DND-41 (cell line): ENCODE measurements at places on chromosomes 13 and 19.
A peak's percentile ranks its signal among the peaks of the same experiment; 100 is the strongest.

- peaks cover 60% of the 10 kb centered on the region for H3K4me1 ChIP-seq
- peaks cover 10% of the 10 kb centered on the region for H3K36me3 ChIP-seq
- peak; percentile 39 for DNase-seq
- H3K27me3 ChIP-seq = no peaks in the 10 kb centered on the region
- H3K27ac ChIP-seq = peak overlapping the region; percentile 80
- H3K4me3 ChIP-seq = no peak overlapping the region
Observed at GRCh38 chr19:34997071-34997617, 3.0 kb upstream of the GRAMD1A start.

DNA sequence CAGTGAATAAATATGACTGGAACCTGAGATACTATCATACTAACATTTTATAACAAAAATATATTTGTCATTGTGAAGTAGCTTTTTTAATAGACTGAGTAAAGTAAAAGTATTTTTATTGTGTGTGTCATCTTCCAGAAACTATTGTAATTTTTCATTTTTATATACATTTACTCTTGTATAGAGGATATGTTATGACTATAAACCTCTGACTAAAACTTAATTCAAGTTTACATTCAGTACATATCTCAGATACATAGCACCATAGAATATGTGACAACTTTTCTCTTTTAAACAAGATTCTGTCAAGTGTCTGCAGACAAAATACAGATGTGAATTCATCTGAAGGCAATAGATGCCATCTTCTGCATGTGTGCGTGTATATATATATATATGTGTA is 704.3 kb downstream of the SLITRK1 start:
- H3K4me1 ChIP-seq = no peaks in the 10 kb centered on the region
- no peaks in the 10 kb centered on the region for H3K27me3 ChIP-seq
- no peak overlapping the region for H3K4me3 ChIP-seq
- no peak overlapping the region for H3K27ac ChIP-seq
- no peak for DNase-seq

DNA sequence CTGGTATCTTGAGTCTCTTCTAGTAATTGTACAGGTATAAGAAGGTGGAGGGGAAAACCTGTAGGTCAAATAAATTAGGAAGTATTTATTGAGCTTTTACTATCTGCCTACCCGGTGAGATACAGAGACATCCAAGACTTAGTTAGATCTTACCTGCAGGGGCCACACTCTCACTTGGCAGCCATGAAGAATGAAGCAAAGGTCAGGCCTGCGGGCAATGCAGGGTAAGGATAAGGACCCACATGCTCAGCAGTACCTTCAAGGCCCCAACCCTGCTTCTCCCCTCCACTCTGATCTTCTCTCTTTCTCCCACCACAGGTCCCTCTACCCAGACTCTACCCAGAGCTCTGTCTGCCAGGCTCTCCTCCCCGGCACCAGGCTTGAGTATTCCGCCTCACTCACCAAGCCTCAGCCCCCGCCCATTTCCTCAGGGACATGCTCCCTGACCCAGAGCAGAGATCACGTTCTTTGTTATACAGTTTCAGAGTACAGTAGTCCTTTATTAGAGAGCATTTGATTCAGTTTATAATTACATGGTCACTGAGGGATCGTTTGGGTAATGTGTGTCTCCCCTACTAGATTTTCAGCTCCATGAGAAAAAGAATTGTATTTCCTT is 18.9 kb upstream of the CLDN10 start:
- peaks cover 3% of the 10 kb centered on the region for H3K27me3 ChIP-seq
- H3K4me1 ChIP-seq = no peaks in the 10 kb centered on the region
- no peak overlapping the region for H3K27ac ChIP-seq
- no peak for DNase-seq
- H3K36me3 ChIP-seq = no peaks in the 10 kb centered on the region

DNA sequence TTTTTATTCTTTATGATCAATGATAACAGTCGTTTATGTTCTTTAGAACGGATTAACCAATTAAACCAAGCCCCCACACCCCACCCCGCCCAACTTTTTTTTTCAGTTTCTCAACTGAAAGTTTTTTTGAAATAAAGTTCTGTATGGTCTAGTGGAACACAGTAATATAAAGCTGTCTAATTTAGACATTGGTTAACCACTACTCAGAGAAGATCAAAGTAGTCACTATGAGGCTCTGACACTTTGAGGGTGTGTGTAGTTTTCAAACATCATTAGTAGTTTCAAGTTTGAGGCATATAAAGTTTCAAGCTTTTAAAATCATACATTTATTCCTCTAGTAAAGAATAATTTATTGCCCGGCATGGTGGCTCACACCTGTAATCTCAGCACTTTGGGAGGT is 413.2 kb downstream of the EFNB2 start:
- H3K4me3 ChIP-seq = no peak overlapping the region
- no peaks in the 10 kb centered on the region for H3K27me3 ChIP-seq
- H3K36me3 ChIP-seq = no peaks in the 10 kb centered on the region
- H3K4me1 ChIP-seq = 0 out of 2 replicates have a peak, but pooled peaks cover 3% of the 10 kb centered on the region
- no peak for DNase-seq

DNA sequence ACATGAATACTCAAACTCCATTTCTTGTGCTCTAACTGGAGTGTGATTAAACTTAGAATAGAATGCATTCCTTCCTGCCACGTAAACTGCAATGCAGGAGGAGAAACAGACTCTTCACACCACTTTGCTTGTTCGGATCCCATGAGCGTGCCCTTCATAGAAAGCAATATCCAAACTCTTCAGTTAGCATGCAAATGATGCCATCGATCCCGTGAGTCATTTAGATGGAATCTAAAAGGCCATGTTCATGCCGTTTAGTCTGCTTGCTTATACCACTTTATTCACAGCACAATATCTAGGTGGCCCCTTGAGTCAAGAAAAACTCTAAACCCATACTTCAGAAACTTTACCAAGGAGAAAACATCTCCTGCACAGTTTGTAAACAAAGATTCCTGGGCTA is 225.8 kb downstream of the OXGR1 start:
- no peaks in the 10 kb centered on the region for H3K27me3 ChIP-seq
- H3K36me3 ChIP-seq = no peaks in the 10 kb centered on the region
- no peak overlapping the region for H3K4me3 ChIP-seq
- H3K4me1 ChIP-seq = peaks cover 9% of the 10 kb centered on the region

DNA sequence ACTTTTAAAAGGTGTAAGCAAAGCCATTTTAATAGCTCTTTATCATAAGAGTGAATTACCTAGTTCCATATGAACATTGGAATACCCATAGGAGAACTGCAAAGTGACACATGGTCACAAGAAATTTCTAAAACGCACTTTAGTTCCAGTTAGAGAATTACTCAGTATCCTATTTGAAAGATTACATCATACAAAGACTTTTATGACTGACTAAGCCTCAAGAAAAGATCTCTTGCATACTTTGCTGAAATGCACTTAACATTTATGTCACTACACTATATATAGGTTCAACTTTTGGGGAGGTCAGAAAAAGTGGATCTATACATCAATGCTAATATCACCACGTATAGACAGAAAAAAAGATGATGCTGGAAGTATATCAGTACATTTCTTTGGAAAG is 7.1 kb downstream of the PCDH9 start:
- H3K4me1 ChIP-seq = peaks cover 42% of the 10 kb centered on the region
- no peaks in the 10 kb centered on the region for H3K27me3 ChIP-seq
- no peak overlapping the region for H3K4me3 ChIP-seq
- H3K36me3 ChIP-seq = no peaks in the 10 kb centered on the region
- DNase-seq = no peak

GRCh38 chr13:26855071-26855470 is 94.5 kb upstream of the GPR12 start:
- peaks cover 19% of the 10 kb centered on the region for H3K27me3 ChIP-seq
- DNase-seq = no peak
- H3K36me3 ChIP-seq = no peaks in the 10 kb centered on the region
- H3K4me3 ChIP-seq = no peak overlapping the region
- H3K27ac ChIP-seq = no peak overlapping the region
- H3K4me1 ChIP-seq = no peaks in the 10 kb centered on the region

GRCh38 chr19:52336791-52337381 is 843 bp downstream of the ZNF610 start:
- no peaks in the 10 kb centered on the region for H3K27me3 ChIP-seq
- peaks cover 18% of the 10 kb centered on the region for H3K4me1 ChIP-seq
- peaks cover 12% of the 10 kb centered on the region for H3K36me3 ChIP-seq
- H3K4me3 ChIP-seq = peak overlapping the region; percentile 95
- peak; percentile 54 for DNase-seq

DNA sequence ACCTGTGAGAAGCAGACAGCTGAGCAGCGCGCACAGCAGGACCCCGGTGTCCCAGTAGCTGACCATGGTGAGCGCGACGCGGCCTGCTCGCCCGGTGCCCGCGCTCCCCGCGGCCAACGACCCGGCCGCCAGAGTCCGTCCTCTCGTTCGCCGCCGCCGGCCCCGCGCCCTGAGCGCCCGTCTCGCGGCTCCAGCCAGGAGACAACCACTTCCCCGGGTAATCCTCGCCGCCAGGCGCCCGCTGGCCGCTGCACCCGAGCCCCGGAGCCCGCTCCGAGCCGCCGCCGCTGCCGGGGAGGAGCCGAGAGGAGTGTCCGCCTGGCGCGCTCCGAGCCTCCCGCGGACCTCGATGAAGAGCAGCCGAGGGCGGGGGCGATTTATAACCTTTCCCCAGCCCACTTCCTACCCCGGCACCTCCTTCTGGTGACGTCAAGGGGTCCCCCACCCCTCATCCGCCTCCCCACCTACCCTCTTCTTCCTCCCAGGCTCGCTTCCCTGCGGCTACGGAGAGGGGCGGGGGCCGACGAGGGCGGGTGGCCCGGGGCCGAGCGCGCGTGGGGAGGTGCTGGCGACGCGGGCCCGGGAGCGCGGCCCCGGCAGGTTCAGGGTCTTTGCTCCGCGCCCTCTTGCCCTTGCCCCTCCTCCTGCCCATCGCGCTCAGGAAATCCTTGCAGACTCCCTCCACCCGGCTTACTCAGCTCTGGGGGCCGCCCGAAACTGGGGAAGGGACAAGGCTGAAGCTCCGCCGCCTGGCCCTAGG is at the start of gene FLT1:
Gene FLT1 (minus strand): TSS at position 351 of the 760 bp plus-strand sequence. CDS start 285 bp downstream, at position 66.
- no peak within 1 kb of the TSS for H3K4me3 ChIP-seq
- H3K4me1 ChIP-seq = peaks cover 34% of the 10 kb centered on the region
- H3K27ac ChIP-seq = no peak within 1 kb of the TSS
- peak; percentile 61 for DNase-seq
- peaks cover 5% of the 10 kb centered on the region for H3K27me3 ChIP-seq
- no peaks in the 10 kb centered on the region for H3K36me3 ChIP-seq

DNA sequence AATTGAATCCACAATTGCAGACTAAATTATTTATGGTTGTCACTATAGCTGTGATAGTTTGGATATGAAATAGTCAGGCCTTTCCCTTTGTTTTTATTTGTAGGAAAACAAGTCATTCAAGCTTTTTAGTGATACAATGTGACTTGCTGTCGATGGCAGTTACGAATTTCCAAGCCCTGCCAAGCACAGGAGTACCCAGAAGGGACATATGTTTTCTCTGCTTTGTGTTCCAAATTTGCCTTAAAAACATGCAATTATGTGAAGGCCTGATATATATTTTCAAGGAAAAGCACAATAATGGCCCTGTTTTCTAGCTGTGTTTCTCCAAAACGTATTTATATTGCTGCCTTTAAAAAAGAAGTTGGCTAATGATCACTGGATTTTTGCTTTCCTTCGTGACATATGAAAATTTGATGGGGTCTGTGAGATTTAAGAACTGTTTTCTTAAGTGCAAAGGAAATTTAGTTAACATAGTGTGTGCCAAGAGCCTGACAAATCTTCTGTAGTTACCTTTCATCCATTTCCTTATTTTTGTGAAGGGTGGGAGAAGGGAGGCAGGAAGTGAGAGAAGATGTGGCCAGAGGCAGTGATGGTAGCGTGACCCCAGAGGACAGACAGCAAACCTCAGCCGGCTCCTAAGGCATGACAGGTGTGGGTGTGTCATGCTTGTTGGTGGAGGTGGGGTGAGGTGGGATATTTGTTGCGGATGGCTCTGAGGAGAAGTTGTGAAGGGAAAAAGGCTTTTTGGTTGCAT is 79.6 kb downstream of the TEX26 start:
- H3K4me3 ChIP-seq = no peak overlapping the region
- no peak overlapping the region for H3K27ac ChIP-seq
- H3K27me3 ChIP-seq = peaks cover 3% of the 10 kb centered on the region
- no peak for DNase-seq
- H3K36me3 ChIP-seq = no peaks in the 10 kb centered on the region
- H3K4me1 ChIP-seq = no peaks in the 10 kb centered on the region

DNA sequence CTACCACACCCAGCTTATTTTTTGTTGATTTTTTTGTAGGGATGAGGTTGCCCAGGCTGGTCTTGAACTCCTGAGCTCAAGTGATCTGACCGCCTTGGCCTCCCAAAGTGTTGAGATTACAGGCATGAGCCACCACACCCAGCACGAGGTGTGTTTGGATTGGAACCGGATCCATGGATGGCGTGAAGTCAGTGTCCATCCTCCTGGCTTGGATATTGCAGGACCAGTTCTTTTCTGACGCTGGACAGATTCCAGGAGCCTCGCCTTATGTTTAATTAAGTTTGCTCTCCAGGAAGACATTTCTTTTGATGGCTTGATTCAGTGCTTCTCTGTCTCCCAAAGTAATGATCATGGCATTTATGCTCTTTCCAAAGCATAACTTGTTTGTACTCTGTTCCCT is 14.4 kb upstream of the RFXAP start:
- no peaks in the 10 kb centered on the region for H3K4me1 ChIP-seq
- DNase-seq = no peak
- H3K27me3 ChIP-seq = peaks cover 2% of the 10 kb centered on the region
- H3K27ac ChIP-seq = no peak overlapping the region
- no peak overlapping the region for H3K4me3 ChIP-seq

DNA sequence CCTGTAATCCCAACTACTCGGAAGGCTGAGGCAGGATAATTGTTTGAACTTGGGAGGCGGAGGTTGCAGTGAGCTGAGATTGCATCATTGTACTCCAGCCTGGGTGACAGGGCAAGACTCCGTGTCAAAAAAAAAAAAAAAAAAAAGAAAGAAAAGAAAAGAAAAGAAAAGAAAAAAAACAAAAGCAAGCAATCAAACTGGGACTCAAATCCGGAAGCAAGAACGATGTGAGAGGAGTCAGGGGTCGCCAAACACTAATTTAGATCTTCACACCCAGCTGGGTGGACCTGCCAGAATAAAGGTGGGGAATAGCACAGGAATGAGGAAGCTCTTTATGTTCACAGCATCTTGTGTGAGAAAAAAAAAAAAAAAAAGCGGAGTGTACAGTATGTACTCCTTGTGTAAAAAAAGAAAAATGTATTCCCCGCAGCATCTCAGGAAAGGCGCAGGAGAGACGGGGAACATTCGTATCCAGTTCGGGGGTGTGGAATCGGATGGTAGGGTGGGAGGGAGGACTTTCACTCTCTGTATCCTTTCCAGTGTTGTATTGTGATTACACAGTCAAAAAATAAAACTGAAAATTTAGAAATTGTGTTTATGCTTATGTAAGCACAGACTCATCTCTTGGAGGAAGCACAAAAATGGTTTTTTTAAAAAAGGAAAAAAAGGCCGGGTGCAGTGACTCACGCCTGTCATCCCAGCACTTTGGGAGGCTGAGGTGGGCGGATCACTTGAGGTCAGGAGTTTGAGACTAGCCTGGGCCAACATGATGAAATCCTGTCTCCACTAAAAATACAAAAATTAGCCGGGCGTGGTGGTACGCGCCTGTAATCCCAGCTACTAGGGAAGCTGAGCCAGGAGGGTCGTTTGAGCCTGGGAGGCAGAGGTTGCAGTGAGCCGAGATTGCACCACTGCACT is 7.6 kb downstream of the DNAJB1 start:
- no peak overlapping the region for H3K4me3 ChIP-seq
- H3K4me1 ChIP-seq = peaks cover 37% of the 10 kb centered on the region
- no peak for DNase-seq
- H3K36me3 ChIP-seq = peaks cover 15% of the 10 kb centered on the region
- no peaks in the 10 kb centered on the region for H3K27me3 ChIP-seq
